ENCODE measurements at places on chromosomes 3 and 15.

- DNase-seq, result no peak
These were observed 79.0 kb downstream of the CHD2 start for GRCh38 chr15:92979011-92979701.

DNA sequence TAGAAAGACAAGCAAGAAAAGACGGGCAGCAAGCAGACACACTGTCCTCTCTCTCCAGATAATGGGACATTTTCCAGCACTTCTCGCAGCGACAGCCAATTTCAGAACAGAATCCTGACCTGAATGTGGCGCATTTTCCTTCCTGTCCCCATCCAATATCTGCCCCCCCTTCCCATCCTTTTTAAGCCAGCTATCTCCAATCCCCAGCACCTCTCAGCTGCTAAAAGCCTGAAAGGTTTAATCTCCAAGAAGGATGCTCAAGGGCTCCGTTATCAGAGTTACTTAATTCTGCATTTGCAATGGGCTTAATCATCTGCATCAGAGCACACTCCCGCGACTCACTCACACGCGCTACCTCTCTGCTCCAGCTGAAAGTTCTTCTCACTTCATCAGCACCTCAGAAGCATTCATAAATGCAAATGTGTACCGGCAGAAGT, 50.5 kb downstream of the SRGAP3 start:
- DNase-seq, result peak; percentile 39

DNA sequence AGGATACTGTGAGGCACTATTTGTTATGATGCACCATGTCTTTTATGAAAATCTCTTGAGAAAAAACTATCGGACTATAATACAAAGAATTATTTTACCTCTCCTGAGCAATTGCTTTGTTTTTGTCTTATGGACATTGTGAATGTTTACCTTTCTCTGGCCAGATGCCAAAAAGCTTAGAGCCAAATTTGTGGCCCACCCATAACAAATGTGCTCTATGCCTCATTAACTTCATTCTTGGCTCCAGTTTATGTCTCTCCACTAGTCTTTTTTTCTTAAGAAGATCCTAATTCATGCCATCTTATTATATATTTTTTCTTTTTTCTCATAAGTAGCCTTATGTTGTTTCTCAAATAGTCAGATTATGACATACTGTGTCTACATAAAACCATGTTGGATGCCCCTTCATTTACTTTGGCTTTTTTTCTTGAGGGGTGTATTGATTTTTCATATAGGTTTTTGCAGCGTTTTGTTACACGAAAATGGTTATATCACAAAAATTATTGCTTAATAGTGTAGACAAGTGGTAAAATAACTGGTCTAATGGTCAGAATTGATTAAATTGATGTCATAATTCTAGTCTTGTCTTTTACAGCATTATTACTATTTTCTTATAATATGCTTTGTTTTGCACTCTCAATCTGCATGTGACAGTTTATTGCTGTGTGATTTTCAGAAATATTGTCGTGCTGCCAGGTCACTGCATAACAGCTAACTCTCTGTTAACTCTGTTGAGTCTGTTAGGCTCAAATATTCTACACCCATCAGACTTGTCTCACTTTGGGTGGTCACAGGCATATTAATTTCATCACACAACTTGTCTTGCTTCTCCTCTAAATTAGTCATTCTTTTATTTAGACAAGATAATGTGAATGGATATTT, 18.2 kb downstream of the SENP8 start:
- DNase-seq, result no peak

- no peak for DNase-seq
These were observed 304.4 kb downstream of the KBTBD8 start for GRCh38 chr3:67302489-67302888.

DNA sequence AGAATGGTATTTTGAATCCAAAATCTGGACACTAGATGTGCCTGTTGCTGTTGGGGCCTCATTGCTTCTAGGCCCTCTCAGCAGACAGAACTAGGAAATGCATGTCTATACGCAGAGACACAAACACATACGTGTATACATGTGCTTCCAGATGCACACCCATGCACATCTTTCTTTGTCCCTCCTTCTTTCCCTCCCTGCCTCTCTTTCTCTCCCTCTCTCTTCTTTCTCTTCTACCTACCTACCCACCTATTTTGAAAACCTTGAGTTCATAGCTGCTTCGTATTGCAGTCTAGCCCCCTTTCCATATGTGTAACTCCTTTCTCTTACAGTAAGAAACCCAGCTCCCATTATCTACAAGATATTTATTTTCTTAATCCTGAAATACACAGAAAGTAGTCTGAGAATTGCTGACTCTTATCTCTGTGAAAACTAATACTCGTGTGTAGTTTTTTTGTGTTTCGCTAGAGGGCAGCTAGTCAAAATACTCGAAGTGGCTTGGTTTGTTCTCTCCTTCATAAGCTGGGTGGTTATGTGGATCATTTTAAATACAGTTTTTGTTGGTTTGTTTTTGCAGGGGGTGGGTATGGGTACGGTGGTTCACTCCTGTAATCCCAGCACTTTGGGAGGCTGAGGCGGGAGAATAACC, 18.5 kb downstream of the RPL32 start:
- DNase-seq, result no peak

DNA sequence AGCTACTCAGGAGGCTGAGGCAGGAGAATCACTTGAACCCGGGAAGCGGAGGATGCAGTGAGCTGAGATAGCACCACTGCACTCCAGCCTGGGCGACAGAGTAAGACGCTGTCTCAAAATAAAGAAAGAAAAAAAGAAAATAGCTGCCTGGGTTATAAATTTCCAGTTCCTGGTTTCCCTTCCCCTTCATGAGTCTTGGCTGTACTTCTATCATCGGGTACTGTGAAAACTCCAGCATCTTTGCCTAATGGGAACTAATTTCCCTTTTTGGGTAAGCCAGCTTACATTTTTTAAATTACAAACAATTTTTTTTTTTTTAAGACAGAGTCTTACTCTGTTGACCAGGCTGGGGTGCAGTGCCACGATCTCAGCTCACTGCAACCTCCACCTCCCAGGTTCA, 15.0 kb downstream of the DENND4A start:
- no peak for DNase-seq

DNA sequence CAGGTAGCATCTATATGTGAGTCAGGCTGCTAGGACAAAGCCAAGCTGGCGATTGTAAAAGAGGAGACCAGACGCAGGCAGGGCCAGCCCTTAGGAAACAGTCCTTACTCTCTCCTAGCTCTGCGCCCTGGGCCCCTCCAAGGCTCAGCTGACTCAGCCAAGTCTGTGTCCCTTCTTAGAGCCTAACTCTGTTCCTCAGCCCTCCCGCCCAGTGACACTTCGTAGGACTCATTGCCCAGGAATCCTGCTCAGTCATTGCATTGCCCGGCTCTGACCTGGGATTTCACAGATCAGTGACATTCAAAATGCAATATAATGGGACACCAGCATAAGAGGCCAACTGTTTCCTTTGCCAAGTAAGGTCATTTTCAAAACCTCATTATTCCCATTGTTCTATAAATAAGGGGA, 244.2 kb downstream of the TLE3 start:
- no peak for DNase-seq

- DNase-seq, result no peak
These were observed 6.0 kb downstream of the WNT5A start for GRCh38 chr3:55480911-55481743.

- no peak for DNase-seq
These were observed 127.9 kb downstream of the TUSC7 start for GRCh38 chr3:116837483-116837882.

DNA sequence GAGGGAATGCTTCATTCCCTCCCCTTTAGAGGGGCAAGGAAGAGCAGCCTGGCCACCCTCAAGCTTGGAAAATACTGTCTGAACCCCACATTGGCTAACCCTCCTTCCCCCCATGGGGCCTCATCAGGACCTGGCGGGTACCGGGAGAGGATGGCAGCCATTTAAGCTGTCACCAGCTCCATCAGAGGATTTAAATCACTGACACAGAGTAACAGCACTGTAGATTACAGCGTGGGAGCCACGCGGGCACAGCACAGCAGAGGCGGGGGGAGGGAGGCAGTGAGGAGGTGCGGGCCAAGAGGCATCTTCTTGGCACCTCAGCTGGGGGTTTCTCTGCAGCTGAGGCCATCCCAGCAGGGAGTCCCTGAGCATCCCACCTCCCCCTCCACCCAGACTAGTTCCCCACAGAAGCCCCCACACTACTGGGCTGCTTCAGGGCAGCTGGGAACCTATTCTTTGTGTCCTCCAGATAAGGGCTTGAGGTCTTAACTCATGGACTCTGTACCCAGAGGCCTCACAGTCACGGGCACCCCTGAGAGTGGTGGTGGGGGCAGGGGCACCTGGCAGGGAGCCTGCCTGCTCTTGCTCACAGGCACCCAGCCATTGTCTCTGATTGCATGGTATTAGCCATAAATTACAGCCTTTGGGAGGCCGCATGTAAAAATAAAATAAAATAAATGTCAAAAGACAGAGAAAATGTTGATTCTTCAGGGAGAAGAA, 21.9 kb upstream of the CACNA2D2 start:
- DNase-seq, result no peak

DNA sequence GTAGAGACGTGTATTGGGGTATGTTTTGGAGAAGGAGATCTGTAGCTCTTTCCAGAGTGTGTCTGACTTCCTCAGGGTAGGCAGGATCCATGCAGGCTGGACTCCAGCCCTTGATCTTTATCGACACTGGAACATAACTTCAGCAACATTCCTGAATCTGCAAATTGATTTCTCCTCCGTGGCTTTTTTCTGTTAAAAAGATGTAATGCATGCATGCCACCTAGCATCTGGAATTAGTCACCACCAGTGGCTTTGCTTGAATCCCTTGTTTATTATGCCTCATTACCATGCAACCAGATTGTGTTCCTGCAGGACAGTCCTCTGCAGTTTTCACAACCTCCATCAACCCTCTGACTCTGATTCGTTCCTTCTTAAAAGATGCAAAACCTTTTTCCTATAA, 86.1 kb downstream of the CCNL1 start:
- no peak for DNase-seq

DNA sequence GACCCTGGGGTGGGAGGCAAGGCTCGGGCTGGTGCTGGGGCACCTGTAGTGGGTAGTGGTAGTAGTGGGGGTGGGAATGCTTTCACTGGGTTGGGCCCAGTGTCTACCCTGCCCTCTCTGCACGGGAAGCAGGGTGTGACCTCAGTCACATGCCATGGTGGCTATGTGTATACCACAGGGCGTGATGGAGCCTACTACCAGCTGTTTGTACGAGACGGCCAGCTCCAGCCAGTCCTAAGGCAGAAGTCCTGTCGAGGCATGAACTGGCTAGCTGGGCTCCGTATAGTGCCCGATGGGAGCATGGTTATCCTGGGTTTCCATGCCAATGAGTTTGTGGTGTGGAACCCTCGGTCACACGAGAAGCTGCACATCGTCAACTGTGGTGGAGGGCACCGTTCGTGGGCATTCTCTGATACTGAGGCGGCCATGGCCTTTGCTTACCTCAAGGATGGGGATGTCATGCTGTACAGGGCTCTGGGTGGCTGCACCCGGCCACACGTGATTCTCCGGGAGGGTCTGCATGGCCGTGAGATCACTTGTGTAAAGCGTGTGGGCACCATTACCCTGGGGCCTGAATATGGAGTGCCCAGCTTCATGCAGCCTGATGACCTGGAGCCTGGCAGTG, 5.2 kb downstream of the DALRD3 start:
- DNase-seq, result no peak

DNA sequence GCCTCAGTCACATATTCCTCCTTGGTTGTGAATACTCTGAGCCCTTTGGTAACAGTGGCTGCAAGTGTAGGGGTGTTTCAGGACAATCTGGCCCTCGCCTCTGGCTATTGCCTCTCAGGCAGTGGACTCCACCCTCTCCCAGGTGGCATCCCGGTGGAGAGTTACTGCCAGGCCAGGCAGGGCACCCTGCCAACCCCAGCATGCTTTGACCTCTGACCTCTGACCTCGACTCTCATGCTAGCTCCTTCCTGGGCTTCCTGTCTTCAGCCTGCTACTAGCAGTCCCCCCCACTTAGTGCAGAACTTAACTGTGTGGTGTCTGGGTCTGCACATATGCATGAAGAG, 5.5 kb downstream of the TM6SF1 start:
- DNase-seq, result no peak

GRCh38 chr15:59887211-59887610, 116.9 kb upstream of the FOXB1 start:
- DNase-seq, result no peak

DNA sequence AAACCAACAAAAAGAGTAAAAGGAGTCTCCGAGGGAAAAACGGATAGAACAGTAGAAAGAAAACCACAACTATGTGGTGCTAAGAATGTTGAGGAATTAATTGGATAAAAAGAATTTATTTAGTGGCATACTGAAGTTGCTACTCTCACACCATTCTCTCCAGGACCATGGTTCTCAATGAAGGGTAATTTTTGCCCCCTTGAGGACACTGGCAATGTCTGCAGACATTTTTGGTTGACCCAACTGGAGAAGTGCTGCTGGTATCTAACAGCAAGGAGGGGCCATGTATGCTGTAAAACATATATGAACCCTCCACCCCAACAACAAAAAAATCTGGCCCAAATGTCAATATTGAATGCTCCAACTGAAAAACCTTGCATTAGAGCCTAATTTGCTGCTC, 85.9 kb upstream of the CSPG5 start:
- DNase-seq, result no peak

GRCh38 chr3:141273700-141274410, 42.2 kb downstream of the PXYLP1 start:
- no peak for DNase-seq

GRCh38 chr3:153892126-153892525, 229.1 kb upstream of the ARHGEF26 start:
- no peak for DNase-seq

DNA sequence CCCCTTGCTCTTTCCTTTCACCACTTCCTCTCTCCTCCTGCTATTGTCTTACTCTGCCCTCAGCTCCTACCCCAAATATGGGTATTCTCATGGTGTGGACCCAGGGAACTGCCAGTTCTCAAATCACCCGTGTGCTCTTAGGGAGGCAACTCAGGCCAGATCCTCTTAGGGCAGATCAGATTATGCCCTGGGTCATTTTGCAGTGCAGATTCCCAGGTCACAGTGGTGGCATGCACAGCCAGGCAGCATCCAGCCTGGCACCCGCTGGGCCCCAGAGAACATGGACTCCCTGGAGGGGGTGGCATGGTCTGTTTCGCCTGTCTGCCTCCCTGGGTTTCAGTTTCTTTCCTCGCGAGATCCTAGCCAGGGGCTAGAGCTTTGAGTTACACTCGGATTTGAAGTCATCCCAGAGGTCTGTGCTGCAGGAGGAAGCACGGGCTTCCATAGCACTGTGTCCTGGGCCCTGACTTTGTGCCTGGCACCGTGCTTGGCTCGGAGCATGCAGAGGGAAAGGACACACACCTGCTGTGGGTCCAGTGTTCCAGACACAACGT, 96.1 kb downstream of the TOP2B start:
- DNase-seq, result no peak

GRCh38 chr15:89893027-89893426, 767 bp downstream of the AP3S2 start:
- DNase-seq, result no peak
